Fibroblast of pulmonary artery (primary cell): ENCODE measurements at places on chromosomes 1 and 21.

- no peak for DNase-seq
Observed at GRCh38 chr1:185157599-185158412, 839 bp downstream of the SWT1 start.

DNA sequence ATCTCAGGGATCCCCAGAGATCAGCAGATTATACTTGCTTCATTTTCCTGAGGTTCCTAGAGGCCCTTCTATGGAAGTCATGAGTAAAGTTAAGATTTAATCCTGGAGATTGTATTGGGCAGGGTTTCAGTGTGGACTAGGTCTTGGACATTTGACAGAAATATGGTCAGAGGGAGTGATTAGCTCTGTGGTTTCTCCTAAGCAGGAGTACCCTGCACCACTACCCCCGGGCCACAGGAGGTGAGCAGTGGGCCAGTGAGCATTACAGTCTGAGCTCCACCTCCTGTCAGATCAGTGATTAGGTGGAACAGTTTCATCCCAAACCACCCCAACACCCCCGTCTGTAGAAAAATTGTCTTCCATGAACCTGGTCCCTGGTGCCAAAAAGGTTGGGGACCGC lies 43.2 kb downstream of the PHACTR4 start:
- DNase-seq, result no peak

- DNase-seq, result no peak
Observed at GRCh38 chr1:57067863-57068262, 102.0 kb upstream of the C8B start.

GRCh38 chr1:236185687-236186086 lies 43.3 kb downstream of the GPR137B start:
- DNase-seq, result no peak

DNA sequence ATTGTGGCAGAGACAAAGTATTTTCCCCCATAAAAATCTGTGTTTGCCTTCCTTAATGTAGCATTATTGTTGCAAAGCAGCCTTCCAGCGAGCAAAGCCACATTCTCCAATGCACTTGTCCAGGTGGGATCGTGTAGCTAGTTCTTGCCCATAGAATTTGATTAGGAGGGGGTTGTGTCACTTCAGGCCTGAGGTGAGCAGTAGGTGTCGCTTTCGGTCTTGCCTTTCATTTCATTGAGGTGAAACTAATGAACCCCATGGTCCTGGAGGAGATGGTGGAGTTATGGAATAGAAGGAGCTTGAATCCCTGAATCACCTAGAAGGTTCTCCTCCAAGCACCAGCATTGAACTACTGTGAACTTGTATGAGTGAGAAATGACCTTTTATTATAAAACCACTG lies 318.9 kb upstream of the PBX1 start:
- peak; percentile 13 for DNase-seq

DNA sequence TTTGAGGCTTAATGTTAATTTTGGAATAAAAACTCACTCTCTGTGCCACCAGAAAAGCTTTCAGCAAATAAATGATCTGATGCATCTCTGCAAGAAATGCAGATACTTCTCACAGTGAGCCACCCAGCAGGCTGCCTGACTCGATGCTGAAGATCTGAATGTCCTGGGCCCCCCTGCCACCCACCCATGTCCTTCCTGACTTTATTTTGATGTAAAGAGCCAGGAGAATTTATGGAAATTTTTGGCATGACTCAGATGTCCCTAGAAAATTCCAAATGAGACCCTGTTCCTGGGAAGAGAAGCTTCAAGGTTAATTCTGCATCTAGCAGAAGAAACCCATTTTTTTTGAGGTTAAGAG lies 62.8 kb upstream of the COA6 start:
- no peak for DNase-seq

- no peak for DNase-seq
Observed at GRCh38 chr1:223738465-223739365, 26.4 kb downstream of the CAPN2 start.
